ENCODE measurements at places on chromosomes 12 and 14.

GRCh38 chr12:119444462-119445044 lies 110.0 kb downstream of the CCDC60 start:
- peak; percentile 26 for DNase-seq

DNA sequence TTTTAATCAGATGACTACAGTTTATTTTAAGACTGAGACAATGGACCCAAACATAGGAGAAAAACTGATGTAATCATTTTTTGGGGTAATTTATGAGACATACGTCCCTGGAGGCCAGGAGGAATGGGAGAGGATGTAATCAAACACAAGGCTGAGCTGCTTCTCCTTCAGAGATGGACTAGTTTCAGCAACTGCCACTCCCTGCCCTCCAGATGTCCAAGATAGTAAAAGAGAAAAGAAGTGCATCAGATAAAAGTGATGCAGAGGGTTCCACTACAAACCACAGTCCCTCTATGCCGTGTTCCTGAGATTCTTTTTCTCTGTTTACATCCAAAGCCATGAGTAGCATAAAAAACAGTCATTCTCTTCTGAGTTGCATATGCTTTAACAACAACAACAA lies 101.1 kb downstream of the DACT1 start:
- DNase-seq = no peak

- DNase-seq = no peak
Measured at GRCh38 chr12:122681814-122682213, 21.3 kb downstream of the HCAR2 start.

- no peak for DNase-seq
Measured at GRCh38 chr12:66514581-66514980, 164.3 kb downstream of the GRIP1 start.

DNA sequence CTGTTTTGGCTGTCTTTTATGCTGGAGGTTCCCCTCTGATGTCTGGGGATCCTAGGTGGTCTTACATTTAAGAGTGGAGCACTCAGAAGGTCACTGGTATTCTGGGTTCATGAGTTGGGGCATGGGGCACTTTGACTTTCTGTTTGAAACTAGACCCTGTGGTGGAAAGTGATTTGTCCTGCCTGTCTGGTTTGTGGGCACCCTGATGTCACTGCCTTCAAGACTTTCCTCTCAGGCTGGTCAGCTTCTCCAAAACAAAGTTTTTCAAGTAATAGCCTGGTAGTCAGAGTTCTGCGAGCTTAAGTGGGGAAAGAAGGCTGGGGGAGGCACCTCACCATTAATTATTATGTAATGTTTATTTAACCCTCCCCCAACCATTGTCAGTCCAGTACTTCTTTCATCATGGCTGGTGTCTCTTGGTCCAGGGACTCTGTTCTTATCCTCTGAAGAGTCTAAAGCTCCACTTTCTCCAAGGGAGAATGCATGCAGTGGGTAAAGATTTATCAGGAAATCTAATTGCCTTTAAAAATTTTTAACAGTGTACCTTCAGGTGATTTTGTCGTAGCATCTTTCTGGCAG lies 35.3 kb downstream of the ZC3H14 start:
- no peak for DNase-seq

- no peak for DNase-seq
Measured at GRCh38 chr12:128009108-128009507, 257.9 kb upstream of the TMEM132C start.

- no peak for DNase-seq
Measured at GRCh38 chr14:100893760-100894159, 9.8 kb downstream of the RTL1 start.

GRCh38 chr12:77973579-77973978 lies 142.9 kb downstream of the NAV3 start:
- DNase-seq = no peak

DNA sequence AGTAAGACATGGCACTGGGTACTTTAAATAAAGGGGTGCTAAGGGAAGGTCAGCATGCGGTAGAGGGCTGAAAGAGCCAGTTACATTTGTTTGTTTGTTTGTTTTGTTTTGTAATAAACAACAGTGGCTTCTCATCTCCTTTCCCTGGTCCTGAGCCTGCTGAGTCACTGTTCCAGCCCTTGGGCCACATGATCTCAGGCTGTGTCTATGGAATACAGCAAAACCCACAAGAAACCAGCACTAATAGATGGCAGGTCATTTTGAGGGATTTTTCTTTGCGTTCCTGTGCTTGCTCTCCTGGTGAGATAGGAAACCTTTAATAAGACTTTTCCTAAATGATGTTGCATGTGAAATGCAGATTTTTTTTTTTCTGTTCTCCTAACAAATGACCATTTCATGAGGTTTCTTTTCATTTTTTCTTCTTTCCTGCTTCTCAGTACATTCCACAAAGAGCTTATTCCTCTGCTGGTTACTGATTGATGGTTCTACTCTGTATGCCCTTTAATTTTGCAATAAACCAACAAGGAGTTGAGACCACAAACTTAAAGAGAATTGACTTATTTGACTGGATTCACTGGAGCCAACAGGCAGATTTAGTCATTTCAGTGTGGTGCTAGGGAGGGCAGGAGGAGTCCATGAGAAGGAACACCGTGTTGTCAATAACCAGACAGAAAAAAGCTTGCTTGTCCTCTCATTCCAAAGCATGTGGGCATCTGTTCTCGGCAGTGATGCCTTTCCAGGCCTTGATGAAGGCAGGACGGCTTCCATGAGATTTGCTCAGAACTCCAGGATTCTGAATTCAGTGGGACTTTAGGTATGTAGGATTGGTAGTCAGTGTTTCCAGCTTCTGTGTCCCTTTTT lies 459.2 kb downstream of the RAD51B start:
- no peak for DNase-seq

DNA sequence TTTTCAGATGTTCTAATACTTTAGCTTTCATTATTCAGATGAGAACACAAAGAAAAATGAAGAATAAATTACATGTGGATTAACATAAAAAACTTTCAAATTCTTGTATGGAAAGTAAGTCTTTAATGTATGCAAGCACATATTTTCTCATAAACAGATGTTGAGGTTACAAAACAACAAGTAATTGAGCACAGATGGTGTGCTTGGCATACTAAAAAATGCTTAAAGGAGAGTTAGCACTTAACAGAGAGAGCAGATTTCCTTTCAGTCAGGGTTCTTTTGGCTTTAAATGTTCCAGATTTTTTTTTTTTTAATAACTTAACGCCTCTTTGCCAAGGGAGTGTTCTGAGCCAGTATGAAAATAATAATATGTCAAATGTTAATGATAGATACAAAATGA lies 96.0 kb downstream of the RASSF9 start:
- no peak for DNase-seq

GRCh38 chr12:130216031-130216430 lies 53.8 kb downstream of the FZD10 start:
- DNase-seq = no peak

DNA sequence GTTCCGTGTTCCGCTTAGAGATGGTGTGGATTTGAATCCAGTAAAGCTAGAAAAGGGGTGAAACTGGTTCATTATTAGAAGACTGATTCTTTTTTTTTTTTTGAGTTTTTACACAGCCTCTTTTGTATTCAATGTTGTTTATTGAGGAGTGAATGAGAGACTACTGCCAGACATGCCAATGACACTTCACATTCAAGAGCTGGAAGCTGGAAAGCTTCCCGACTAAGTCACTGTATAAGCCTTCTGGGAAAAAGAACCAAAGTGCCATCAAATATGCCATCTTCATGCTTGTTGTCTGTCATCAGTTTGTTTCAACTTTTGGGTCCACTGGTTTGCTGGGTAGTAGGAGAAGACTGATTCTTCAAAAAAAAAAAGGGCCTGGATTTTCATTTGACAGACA lies 164.8 kb downstream of the ATP23 start:
- DNase-seq = no peak

GRCh38 chr12:45336331-45336730 lies 120.4 kb downstream of the ANO6 start:
- no peak for DNase-seq

DNA sequence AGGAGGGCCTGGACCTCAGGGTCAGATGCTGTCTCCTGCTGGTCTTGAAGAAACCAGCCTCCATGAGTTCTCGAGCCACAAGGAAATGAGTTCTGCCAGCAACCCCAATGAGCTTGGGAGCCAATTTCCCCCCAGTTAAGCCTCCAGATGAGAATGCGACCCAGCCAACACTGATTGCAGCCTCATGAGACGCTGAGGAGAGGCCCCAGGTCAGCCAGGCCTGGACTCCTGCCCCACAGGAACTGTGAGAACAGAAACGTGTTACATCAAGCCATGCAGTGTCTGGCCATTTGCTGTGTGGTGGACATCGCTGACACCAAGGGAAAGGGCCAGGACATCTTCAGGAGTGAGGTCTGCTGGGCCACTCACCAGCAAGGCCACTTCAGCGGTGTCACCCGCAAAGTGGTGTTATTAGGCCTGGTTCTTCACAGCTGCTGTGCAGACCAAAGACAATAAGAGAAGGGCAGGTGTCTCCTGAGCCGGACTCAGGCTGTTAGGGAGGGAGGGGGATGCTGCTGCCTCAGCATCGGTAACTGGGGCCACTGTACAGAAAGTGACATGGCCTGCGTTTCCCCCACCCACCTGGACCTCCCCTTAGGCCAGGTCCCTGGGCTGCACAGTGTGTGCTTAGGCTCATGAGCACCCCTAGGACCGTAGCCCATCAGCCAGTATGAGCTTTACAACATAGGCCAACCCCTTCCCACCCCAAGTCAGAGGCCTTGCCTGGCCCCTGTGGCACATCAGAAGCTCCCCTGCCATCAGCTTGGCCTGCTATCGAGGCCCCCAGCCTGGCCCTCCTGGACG lies 272.4 kb upstream of the RTL1 start:
- no peak for DNase-seq

- no peak for DNase-seq
Measured at GRCh38 chr12:31339831-31340622, 14.1 kb upstream of the SINHCAF start.

DNA sequence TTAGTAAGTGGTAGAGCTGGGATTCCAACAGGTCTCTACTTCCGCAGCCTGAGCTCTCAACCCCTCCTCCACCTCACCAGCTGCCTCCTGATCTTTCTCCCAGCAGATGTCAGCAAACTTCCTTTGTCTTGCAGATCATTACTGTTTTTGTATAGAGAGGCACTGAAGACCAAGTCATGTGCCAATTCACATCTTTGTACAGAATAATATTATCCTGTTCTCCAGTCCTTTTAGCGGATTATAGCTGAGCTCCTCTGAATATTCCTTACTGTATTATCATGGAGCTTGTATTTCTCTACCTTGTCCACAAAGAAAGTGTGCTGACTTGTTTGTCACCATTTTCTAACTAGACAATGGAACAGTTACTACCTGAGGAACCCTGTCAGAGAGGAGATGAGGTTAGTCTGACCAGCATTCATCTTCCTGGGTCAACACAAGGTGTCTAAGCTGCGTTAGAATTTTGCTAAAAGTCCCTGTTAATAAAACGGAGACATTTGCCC lies 142.3 kb upstream of the ARHGAP5 start:
- no peak for DNase-seq

DNA sequence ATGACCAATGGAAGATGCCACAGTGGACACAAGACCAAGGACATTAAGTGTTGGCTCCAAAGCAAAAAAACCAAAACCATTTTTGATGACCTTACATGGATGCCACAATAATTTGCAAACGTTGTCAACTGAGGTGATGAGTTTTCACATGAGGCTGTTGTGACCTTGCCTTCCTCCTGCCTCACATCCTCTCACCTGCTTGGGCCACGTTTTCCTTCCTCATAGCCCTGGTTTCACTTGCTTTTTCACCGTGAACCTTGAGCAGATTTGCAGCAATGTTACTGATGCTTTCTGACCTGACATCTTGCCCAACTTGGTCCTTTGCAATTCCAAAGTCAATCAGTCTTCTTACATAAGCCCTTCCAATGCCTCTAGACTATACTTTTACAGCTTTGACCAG lies 3.7 kb downstream of the KRT6B start:
- DNase-seq = no peak

DNA sequence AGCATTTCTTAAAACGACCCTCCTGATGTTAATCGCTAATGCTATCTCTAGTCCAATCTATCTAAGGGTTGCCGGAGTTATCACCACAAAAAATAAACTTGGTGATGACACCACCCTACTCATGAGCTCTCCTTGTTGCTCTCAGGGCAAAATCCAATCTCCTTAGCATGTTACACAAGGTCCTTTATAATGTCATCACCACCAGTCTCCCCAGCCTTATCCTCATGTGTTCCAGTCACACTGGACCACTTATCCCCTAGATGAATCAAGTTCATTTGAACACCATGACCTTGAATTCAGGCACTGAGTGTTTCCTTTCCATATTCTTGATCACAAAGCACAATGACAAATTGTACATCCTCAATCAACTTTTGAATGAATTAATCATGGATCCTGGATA lies 19.0 kb upstream of the DRAM1 start:
- DNase-seq = no peak

GRCh38 chr12:132614861-132615578 lies 3.6 kb upstream of the P2RX2 start:
- DNase-seq = peak; percentile 62

DNA sequence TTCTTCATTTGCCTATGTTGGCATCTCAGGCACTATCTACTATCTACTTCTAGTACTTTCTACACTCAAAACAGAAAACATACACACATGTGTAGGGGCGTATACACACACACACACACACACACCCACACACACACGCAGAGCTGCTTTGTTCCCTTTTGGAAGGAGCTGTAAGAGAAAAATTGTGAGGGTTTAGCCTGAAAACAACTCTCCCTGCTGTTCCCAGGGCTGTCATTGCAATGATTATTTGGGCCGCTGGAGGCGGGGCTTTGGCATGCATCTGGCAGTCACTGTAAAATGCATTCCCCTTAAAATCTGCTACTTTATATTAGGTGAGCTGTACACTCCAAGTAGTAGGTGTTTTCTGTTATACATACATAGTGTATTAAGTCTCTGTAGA lies 29.1 kb upstream of the SLC38A2 start:
- DNase-seq = no peak

- peak; percentile 51 for DNase-seq
Measured at GRCh38 chr14:95196268-95196667, 38.9 kb upstream of the DICER1 start.

- no peak for DNase-seq
Measured at GRCh38 chr14:62289471-62289870, 527.3 kb downstream of the SNAPC1 start.

DNA sequence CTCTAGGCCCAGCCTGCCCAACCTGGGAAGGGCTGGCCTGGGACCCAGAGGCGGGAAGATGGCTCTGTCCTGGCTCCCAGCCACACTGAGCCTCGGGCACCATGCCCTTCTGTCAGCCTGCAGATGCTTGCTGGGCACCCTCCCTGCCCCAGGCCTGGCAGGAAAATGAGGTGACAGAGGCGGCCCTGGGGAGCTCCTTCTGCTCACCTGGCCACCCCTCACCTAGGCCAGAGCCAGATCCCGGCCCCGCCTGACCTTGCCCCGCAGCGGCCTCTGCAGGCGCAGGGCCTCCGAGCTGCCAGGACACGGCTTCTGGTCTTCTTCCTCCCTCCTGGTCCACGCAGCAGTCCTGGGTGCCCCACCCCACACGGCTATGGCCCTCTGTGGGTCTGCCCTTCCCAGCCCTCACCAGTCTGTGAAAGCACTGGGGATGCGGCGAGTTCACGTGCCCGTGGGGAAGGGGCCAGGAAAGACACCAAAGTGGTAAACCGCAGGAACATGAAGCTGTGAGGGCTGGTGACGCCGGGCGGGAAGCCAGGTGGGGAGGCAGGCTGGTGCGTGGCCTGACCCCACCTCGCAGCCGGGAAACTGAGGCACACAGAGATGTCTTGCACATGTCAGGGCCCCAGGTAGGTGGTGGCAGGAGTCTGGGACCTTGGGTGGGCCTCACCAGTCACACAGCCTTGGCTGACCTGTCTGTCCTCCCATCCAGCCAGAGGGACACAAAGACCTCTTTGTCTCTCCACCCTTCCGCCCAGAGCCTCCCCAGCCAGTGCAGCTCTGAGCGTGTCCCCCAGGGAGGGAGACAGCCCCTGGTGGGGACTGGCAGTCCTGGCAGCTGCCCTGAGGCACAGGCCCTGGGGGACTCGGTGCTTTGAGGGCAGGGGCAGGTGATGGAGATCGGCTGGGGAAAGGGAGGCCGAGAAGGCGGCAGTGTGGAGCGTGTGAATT lies 12.8 kb downstream of the BAG5 start:
- no peak for DNase-seq

Data from GM18507 (cell line).